ENCODE measurements at places on chromosomes 2 and 18.

DNA sequence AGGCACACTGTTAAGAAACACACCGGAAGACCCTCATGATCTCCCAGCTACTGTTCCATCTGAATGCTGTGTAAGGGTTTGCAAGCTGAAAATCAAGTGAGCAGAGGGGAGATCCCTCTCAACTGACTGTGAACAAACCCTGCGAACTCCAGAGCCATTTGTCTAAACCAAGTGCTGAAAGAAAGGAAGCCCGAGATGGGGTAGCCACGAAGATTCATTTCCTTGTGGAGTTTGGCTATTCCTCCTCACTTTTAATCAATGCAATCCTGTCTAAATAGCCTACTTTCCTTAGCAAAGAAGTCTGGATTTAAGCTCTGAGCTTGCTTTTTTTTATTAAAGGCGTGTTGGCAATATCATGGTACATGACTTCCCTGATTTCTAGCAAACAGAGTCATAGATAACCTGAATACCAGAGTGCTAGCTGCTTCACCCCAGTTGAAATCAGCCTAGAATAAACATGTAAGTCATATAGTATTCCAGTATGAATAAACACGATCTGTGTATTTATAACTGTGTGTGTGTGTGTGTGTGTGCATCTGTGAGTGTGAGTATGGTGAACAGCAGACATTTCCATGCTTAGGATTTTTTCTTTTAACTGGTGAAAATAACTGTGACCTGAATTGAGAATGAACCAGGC is 365.2 kb downstream of the ZNF521 start:
- no peak for DNase-seq

- DNase-seq: no peak
These were observed 28.2 kb downstream of the DCC start for GRCh38 chr18:52367953-52368742.

DNA sequence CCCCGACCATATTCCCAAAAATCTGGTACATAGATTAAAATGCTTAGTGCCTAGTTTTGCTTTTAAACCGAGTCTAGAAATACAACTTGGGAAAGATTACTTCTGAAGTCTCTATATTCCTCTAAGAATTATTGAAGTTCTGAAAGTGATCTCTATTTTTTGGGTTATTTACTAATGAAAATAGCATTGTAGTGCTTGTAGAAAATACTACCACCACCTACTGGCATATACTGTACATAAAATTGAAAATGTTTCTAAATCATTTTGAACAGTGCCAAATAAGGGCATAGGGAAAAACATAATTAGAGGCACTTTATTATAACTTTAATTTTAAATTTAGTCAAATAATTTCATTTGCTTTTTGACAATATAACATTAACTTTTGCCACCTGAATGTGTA is 1399.6 kb upstream of the ZEB2 start:
- no peak for DNase-seq

GRCh38 chr2:42163444-42164045 is 5.6 kb upstream of the EML4 start:
- DNase-seq: no peak

- DNase-seq: no peak
These were observed 118.6 kb downstream of the RBMS1 start for GRCh38 chr2:160375037-160375436.

DNA sequence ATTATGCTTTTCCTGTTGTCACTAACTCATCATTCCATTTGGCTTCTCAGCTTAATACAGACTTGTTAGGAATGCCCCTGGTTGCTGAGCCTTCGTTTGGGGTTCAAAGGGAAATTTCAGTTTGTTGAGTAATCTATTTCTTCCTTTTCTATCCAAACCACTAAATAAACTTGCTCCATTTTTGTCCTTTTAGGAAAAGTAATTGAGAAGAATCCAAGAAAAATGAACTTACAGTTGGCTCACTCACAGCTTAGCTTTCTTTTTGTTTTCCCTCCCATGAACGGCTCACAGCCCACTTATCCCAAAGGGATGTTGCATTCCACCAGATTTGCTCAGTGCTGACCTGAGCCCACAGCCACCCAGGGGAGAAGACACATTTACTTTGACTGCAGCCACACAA is 73.9 kb downstream of the SOX11 start:
- no peak for DNase-seq

- DNase-seq: no peak
These were observed 380.1 kb downstream of the SOX11 start for GRCh38 chr2:6072276-6072675.

GRCh38 chr2:136572335-136572734 is 193.0 kb upstream of the THSD7B start:
- no peak for DNase-seq

GRCh38 chr2:32647180-32647651 is 19.4 kb downstream of the TTC27 start:
- DNase-seq: no peak

DNA sequence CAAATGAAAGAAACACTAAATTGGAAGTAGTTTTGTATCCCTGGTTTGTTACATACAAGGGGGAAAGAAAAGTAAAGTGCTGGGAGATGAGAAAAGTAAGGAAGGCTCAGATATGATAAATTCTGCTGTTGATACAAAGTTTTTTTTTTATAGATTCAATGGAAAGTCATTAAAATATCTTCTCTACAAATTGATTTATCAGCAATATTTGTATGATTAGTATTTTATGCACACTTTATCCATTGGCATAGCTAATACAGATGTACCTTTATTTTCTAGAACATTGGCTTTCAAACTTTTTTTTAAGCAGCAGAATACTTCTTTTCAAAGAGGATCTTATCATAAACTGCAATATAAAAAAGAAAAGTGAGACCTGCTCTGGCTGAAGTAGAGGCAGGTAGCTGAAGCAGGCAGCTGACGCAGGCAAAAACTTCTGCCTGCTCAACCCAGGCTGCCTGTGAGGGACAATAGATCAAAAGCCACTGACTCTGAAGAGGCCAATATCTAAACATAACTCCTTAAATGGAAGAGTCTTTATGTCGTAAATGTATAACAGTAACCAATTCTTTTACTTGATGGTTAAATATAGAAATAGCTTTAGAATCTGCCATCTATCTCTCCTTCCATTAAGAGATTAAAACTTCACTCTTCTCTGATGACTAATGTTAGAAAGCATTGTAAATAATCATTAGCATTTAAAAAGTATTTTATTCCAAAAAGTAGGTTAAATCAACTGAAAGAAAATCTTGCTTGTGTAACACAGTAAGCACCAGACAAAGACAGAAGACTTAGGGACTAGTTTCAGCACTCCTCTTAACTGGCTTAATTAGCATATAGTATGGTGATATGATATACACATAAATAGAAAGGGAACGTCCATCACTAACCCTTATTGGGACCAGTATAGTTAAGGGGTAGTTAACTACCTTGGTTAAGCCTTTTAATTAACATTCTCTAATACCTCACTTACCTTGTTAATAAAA is 174.2 kb downstream of the SLC39A10 start:
- DNase-seq: no peak

DNA sequence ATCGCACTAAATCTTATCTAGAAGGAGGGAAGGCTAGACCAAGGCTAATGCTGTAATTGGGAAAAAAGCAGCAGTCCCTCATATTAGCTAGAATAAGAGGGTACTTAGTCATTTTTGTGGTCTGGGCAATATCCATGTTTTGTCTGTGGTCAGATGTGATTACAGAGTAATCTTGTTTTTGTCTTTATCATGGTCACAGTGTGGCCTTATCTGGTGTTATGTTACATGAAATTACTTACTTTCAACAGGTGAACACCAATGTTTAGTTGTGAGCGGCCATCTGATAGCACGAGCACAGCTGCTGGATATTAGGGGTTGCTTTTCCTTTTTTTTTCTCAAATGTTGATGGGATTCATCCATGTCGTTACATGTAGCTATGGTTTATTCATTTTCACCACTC is 23.7 kb upstream of the PLEKHM3 start:
- no peak for DNase-seq

DNA sequence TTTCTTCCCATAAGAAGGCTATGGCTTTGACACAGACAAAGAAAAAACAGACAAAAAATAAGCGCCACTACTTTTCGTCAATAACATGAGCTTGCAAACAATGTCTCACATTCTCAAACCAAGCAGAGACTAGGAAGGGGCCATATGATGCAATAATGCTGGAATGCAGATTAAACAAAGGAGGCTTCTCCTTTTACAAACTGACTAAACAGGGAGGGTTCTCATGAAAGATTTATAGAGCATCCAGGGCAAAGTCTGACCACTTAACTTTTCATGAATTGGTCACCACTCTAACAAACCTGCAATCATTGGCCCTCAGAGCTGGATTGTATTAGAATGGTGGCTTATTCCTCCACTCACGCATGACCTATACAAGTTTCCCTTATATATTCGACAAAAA is 663.3 kb upstream of the CHAC2 start:
- no peak for DNase-seq

GRCh38 chr18:71352618-71353017 is 1063.8 kb downstream of the SOCS6 start:
- no peak for DNase-seq

- DNase-seq: no peak
These were observed 34.5 kb downstream of the ZNF519 start for GRCh38 chr18:14097761-14098160.

GRCh38 chr18:61502472-61502871 is 169.2 kb downstream of the CDH20 start:
- no peak for DNase-seq

DNA sequence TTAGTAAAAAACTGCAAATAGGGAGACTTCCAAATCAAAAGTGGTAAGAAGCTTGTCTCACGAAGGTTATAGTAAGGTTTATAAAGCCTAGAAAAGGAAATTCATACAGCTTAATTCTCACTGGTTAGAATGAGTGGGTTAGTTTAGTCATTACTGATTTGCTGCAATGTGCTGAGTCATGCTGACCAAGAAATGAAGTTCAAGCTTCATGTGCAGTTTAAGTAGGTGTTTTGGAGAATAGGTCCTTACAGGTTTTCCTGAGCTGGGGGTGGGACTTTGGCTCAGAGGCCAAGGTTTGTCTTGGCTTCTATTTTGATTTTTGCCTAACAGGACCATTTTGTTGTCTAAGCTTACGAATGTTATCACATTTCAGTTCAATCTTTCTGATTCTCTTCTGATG is 15.1 kb downstream of the CLIP4 start:
- DNase-seq: peak; percentile 30

DNA sequence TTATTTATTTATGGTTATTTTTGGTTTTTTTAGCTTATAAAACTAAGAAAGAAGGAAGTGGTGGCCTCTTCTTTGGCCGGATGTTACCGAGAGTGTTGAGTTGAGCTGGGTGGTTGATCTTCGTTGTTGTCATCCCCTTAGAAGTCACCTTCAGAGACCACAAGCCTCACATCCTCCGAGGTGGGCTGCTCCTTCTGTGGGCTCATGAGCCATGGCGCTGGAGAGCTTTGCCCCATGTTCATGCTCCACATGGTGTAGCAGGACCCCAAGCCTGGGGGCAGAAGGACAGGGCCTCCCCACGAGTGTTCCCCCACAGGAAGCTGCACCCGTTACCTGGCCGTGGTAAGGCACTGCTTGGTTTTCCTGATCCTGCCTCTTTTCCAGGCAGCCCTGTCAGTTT is 23.4 kb downstream of the SNTG2 start:
- peak; percentile 17 for DNase-seq

GRCh38 chr18:6328621-6329010 is 86.1 kb downstream of the L3MBTL4 start:
- DNase-seq: no peak

GRCh38 chr2:51441786-51442185 is 409.9 kb upstream of the NRXN1 start:
- no peak for DNase-seq

DNA sequence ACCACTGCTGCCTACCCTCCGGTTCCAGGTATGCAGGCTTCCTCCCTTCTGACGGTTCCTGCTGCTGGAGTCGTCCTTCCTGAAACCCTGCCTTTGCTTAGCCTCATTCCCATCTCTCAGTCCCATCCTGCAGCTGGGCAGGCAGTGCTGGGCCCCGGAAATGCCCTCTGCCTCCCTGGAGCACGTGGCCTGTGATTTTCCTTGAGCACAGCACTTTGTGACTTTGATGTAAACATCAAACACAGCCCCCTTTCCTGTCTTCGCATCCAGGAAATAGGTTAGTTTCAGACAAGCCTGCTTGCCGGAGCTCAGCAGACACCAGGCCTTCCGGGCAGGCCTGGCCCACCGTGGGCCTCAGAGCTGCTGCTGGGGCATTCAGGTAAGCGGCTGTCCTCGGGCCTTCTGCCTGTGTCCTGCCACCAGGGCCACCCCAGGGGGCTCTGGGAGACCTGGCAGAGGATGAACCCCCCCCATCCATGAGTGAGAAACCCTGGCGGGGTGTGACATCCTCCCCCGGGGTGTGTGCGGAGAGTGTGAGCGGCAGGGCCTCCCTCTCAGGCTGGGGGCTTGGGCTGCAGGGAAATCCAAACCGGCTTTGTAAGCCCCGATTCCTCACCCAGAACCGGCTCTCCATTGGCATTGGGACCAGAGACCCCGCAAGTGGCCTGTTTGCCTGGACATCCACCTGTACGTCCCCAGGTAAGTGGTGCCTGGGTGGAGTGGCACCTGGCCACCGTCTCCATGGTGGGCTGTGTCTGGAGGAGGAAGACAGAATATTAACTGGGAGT is at the start of gene ZAP70:
Gene ZAP70, plus strand, starts transcription at position 281 of the 788 bp plus-strand sequence. CDS start 10,461 bp downstream, outside the sequence.
- DNase-seq: peak; percentile 69

- no peak for DNase-seq
These were observed 898.1 kb downstream of the EPHA4 start for GRCh38 chr2:220674033-220674432.

DNA sequence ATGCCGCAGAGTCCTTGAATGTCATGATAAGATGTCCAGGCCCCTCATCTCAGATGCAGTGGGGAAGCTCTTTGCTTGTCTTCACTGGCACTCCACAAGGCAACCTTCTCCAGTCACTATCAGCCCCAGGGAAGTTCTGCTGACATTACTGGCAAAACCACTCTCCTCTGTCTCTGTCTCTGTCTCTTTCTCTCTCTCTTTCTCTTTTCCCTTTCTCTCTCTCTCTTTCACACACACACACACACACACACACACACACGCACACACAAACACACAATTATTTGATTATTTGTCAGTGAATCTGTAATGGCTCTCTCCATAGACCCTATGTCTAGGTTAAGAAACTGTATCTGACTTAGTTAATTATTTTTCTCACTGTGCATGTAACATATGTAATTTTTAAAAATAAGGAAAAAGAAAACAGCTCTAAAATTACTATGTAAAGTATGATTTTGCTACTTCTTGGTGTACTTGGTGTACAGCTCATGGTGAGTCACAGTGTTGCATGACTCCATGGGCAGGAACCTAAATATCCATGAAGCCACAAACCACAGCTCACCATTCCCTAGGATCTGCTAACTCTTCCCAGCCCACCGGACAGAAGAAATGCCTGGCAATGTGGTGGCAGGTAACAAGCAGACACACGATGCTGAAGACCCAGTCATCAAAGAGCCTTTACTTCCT is 594.9 kb upstream of the ID2 start:
- DNase-seq: no peak
